Activated CD4-positive, alpha-beta T cell treated with anti-CD3 and anti-CD28 coated beads, Interleukin-2, Interleukin-6, amounts not matched to agents 100 ng/mL and 50 ng/mL, durations not matched to agents 16 hours and 8 hours (primary cell): ENCODE measurements at places on chromosomes 12 and 14.
A peak's percentile ranks its signal among the peaks of the same experiment; 100 is the strongest.

GRCh38 chr12:105769486-105769885 is 369.3 kb downstream of the NUAK1 start:
- no peak for DNase-seq

DNA sequence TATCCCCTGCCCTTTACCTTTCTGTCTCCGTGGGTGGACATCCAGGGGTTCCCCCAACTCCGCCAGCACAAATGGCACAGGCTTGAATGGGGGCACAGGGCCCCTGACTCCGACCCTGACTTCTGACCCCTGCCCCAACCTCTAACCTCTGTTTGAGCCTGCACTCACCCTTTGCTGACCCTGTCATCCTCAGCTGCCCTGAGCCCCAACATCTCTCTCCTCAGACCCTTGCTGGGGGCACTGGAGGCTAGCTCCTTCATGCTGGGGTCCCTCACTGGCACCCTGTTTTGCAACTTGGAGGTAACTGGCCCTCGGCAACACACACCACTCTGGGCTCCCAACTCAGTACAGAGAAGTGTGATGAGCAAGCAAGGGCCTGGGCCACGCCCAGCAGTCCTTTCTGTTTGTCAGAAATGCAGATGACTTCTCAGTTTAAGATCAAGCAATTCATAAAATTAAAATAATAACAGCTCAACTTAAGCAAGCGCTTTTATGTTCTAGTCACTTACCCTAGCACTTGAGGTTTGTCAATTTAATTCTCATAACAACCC is 2.1 kb downstream of the IFI27 start:
- no peak for DNase-seq

DNA sequence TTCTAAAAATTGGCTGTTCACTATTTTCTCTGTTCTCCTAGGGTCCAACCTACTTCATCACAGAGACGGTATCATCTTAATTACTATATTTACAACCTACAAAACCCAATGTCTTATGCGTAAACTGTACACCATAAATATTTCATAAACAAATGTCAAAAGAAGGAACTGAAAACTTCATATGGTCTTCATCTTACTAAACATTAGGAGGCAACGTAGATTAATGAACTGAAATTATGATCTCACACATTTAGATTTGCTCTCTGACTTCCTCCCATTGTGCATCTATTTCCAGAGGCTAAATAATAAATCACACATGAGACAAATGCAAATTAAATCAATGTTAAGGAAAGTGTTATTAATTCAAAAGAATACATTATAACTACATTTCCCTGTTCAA is 1850.6 kb upstream of the SEL1L start:
- no peak for DNase-seq

- no peak for DNase-seq
Observed at GRCh38 chr14:74562515-74563232, 49.4 kb downstream of the LTBP2 start.

DNA sequence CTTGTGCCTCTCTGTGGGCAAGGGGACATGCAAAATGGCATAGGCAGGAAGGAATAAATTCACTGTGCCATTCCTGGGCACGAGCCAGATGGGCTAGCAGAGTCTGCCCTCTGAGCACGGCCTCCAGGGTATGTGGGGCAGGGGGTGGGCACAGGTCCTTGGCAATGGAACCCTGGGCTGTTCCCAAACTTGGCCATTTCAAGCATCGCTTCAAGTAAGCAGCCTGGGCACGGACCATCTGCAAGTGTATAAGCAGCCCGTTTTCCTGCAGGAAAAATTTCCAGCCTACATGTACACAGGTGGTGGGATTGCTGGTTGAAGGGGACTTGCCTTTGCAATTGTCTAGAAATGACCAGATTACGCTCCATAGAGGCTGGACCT is 40.3 kb downstream of the CCDC85C start:
- no peak for DNase-seq

DNA sequence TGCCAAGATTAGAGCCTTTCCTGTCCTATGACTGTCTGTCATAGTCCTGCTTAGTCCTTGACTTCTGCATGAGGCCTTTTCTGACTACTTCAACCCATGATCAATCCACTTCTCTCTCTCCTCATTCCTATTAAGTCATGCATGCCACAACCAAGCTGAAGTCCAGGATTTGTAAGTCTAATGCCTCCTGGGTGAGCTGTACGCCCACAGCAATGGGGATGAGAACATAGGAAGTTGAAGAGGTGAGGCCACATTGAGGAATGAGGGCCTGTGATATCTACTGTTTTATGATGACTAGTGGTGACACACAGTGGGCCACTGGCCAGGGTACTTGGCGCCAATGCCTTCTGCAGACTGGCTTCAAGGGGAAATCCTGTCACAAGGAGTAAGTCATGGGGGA is 994.1 kb upstream of the TMEM132C start:
- DNase-seq = no peak

- DNase-seq = no peak
Observed at GRCh38 chr14:38224338-38224737, 16.6 kb downstream of the SSTR1 start.

DNA sequence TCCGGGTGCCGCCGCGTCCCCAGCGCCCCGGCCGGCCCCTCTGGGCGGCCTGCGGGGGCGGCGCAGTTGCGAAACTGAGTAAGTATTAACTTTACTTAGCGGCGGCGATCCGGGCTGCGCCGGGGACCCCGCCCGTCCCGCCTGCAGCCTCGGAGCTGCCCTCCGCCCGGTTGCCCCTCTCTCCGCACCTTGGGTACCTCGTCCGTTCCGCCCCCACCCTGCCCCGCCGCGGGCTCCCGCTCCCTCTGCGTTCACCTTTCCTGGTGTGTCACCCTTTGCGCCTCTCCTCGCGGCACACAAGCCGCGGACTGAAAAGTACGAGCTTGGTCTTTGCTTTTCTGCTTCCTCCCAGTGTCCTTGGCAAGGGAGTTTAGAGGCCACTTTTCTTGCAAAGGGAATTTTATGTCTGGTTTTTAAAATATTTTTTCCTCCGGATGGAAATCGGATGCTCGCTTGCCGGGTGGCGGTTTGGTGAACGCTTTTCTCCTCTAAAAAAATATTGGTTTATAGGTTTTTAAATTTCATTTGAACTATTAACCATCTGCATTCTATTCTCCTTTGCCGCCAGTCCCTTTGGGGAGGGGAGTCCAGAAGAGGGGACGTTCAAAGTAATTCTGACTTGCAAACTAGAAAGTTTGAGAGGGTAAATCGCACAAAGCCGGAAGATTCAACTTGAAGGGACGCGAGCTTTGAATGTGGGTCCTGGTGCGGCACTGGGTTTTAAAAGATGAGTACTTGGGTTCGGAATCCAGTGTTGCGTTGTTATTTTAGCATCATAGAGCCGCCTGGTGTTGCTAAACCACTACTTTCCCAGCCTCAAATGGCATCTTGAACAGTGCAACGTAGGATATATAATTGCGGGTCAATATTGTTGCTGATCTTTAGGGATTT is 834 bp downstream of the RASSF8 start:
- DNase-seq = peak; percentile 10

DNA sequence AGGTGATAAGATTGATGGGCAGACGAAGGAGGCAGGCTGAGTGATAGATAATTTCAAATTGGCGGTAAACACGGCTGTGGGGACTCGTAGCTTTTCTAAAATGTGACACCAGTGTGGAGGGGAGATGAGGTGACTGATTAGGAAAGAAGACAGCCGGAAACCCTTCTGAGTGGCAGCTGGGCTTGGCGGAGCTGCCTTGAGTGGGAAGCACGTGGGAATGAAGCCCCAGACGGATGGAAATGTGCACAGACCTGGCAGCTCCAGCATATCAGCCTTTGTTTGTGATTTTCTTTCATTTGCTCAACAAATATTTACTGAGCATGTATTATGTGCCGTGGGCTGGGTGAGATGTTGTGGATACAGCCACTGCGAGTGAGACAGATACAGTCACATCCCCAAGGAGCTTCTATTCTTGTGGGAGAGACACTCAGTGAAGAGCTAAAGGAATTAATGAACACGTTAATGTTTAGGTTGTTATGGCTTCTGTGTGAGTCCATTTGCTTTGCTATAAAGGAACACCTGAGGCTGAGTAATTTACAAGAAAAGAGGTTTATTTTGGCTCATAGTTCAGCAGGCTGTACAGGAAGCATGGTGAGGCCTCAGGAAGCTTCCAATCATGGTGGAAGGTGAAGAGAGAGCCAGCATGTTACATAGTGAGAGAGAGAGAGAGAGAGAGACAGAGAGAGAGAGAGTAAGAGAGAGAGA is 65.5 kb upstream of the LHX5 start:
- no peak for DNase-seq

DNA sequence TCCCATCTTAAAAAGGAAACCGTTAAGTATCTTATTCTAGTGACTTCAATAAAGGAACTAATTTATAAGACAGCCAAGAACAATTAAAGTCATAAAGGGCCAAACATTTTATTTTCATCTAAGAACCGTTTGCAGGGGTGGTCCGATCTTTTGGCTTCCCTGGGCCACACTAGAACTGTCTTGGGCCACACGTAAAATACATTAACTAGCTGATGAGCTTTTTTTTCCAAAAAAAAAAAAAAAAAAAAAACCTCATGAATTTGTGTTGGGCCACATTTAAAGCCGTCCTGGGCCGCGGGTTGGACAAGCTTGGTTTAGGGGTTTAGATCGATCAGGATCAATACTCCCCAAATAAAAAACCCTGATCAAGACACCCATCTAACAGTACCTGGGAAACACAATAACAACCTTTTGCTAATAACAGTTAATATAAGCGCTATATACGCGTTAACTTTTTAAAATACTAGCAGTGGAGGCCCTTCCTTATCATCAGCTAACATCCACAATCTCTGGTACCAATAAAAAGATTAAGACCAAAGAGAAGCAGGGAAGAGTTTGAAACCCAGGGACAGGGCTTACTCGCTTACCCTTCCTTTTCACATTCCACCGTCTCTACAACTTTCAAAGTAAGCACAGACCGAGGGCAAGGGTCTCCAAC is 1.1 kb downstream of the NAP1L1 start:
- DNase-seq = no peak

DNA sequence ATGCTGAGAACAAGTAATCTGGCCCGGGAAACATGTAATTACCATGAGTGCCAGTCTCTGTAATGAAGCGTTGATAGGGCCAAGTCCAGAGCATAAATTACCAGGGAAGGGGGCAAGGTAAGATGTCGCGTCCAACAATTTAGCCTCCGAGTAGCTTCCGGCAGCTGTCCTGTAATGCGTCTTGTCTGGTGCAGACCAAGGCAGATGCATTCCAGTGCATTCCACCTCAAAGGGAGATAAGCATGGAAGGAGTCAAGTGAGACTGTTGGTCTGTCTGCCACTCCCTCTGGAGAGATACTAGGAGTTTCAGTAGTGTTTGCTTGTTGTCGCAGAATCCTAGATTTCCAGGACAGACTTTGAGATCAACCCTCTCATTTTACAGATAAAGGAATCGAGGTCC is 218.3 kb downstream of the AACS start:
- no peak for DNase-seq

GRCh38 chr12:21439347-21439746 is 1.9 kb downstream of the PYROXD1 start:
- DNase-seq = no peak

DNA sequence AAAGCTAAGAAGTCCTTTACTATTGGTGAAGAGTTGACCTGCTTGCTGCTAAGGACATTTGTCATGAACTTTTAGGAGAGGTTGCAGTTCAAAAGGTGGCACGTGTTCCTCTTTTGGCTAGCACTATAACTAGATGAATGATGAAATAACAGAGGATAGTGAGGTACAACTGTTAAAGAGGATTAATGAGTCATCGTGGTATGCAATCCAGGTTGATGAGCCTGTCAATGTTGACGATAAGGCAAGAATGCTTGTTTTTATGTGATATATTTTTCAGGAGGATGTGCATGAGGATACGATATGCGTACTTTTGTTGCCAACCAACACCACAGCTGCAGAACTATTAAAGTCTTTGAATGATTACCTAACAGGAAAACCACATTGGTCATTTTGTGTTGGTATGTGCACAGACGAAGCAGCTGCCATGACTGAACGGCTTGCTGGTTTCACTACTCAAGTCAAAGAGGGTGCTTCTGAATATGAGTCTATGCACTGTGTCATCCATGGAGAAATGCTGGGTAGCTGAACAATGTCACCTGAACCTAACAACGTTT is 10.6 kb downstream of the CEP128 start:
- peak; percentile 90 for DNase-seq

- DNase-seq = no peak
Observed at GRCh38 chr12:108581311-108582227, 16.3 kb downstream of the TMEM119 start.

DNA sequence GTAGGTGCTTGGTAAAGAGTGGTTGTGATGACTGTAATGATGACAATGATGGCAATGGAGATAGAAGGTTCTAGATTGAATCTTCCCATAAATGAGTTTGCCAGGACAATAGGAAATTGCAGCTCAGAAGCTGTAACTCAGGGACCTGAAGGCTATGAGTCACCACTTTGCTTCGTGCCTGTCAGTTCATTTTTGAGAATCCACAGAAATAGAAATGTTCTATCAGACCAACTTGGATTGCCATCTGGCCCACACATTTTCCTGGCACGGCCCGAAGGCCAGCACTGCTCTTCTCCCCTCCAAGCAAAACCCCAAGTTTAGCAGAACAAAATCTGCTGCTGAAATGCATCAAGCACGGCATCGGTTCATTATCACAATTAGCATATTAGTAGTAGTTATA is 1127.0 kb downstream of the BCL11B start:
- no peak for DNase-seq

- no peak for DNase-seq
Observed at GRCh38 chr14:63662776-63663175, 21.1 kb upstream of the WDR89 start.

DNA sequence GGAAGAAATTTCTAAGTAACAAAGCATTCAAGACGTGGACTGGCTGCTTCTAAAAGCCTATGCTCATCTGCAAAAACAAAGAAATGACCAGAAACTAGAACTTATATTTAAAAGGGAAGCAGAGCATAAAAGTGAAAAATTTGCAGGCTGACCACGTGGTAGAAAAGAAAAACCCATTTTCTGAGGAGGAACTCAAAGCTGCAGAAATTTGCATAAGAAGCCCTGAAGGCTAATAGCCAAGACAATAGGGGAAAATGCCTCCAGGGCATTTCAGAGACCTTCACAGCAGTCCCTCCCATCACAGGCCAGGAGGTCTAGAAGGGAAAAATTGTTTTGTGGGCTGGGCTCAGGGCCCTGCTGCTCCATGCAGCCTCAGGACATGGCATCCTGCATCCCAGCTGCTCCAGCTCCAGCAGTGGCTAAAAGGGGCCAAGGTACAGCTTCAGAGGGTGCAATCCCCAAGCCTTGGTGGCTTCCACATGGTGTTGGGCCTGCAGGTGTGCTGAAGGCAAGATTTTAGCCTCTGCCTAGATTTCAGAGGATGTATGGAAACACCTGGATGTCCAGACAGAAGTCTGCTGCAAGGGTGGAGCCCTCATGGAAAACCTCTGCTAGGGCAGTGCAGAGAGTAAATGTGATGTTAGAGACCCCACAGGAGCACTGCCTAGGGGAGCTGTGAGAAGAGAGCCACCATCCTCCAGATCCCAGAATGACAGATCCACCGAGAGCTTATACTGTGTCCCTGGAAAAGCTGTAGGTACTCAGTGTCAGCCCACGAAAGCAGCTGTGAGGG is 55.5 kb downstream of the CHGA start:
- no peak for DNase-seq

- DNase-seq = no peak
Observed at GRCh38 chr12:67357376-67358125, 88.4 kb downstream of the CAND1 start.
